Activated CD4-positive, alpha-beta T cell treated with anti-CD3 and anti-CD28 coated beads for 36 hours (primary cell): ENCODE measurements at places on chromosomes 5 and 9.
A peak's percentile ranks its signal among the peaks of the same experiment; 100 is the strongest.

- H3K4me3 ChIP-seq: no peak overlapping the region
- no peak overlapping the region for H3K27ac ChIP-seq
- peaks cover 8% of the 10 kb centered on the region for H3K4me1 ChIP-seq
These were observed 101.4 kb downstream of the ARHGAP26 start for GRCh38 chr5:142871363-142872193.

- H3K36me3 ChIP-seq: no peaks in the 10 kb centered on the region
- DNase-seq: no peak
- no peak overlapping the region for H3K4me3 ChIP-seq
- H3K27ac ChIP-seq: no peak overlapping the region
- H3K4me1 ChIP-seq: no peaks in the 10 kb centered on the region
These were observed 19.5 kb upstream of the GOLPH3 start for GRCh38 chr5:32193591-32193990.

GRCh38 chr9:126490871-126491567, 122.7 kb upstream of the LMX1B start:
- H3K27ac ChIP-seq: no peak overlapping the region
- H3K36me3 ChIP-seq: no peaks in the 10 kb centered on the region
- peak; percentile 69 for DNase-seq
- H3K27me3 ChIP-seq: no peaks in the 10 kb centered on the region
- peaks cover 10% of the 10 kb centered on the region for H3K4me1 ChIP-seq
- H3K4me3 ChIP-seq: no peak overlapping the region

DNA sequence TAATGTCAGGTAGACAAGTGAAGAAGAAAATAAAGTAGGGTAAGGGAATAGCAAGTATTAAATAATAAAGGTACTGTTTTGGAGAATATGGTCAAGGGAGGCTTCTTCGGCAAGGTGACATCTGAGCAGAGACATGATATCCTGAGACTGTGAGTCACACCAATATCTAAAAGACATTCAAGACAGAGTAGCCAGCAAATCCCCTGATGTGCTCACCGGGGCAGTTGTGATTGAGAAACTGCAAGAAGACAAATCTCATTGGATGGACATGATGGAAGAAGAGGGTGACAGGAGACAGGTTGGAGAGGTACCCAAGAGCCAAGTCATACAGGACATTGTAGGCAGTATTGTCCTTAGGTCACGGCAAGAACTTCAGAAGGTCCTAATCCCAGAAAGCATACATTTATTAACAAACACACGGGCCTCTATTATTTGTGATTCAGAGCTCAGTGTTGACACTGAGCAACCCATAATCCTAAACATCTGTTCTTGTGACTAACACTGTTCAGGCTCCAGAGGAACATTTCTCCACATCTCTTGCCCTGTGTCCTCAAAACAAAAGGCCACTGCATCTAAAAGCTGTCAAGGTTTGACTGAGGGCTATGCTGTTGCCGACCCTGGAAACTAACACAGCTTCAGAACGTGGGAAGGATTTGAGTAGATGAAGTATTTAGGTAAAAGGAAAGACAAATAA, 258.7 kb upstream of the CLINT1 start:
- H3K4me1 ChIP-seq: no peaks in the 10 kb centered on the region
- no peak overlapping the region for H3K27ac ChIP-seq
- no peak overlapping the region for H3K4me3 ChIP-seq
- H3K27me3 ChIP-seq: peaks cover 18% of the 10 kb centered on the region
- no peak for DNase-seq
- no peaks in the 10 kb centered on the region for H3K36me3 ChIP-seq

- H3K27me3 ChIP-seq: peaks cover 26% of the 10 kb centered on the region
- H3K27ac ChIP-seq: no peak overlapping the region
- no peaks in the 10 kb centered on the region for H3K36me3 ChIP-seq
These were observed 1.7 kb upstream of the ZSWIM6 start for GRCh38 chr5:61330341-61330844.

DNA sequence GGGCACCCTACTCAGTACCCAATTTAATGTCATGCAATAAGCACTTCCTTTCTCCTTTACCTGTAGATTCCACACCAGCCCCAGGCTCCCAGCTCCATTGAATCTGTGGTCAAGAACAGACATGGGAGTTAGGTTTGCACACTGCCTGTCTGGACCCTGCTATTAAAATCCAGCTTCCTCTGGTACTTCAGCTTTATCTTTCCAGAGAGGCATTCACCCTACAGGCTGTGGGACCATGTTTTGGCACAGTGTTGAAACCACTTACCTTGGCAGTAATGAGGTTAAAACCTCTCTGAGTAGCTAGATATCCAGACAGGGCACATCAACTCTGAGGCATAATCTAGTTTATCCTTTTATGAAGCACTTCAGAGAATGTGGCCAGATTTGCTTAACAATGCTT, 191.5 kb upstream of the PCSK5 start:
- no peaks in the 10 kb centered on the region for H3K36me3 ChIP-seq
- no peak overlapping the region for H3K27ac ChIP-seq
- H3K27me3 ChIP-seq: no peaks in the 10 kb centered on the region
- no peak for DNase-seq
- H3K4me1 ChIP-seq: no peaks in the 10 kb centered on the region
- H3K4me3 ChIP-seq: no peak overlapping the region

DNA sequence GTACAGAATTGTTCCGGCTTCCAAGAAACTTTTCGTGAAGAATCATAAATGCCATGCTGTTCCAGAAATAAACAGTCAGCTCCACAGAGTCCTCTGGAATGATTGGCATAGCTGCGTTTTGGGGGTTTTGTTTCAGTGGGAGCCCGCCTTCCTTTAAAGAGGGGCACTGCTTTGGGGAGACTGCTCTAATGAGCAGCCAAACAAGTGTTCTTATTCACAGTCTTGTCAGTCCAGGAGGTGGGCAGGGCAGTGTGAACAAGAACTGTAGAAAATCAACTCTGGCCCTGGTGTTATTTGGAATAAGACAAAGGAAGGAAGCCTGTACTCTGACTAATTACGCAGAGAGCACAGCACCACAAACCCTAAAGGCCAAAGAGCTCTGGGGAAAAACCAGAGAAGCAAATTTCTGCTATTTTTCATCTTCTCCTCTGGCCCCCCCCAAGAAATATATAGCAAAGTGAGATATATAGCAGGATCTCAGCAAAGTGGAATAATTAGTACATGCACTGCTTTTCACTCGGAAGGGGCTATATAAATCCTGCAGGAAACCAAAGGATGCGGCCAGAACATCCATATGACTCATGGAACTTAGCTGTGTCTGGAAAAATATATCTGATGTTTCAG, 92.9 kb downstream of the GLDC start:
- H3K27me3 ChIP-seq: no peaks in the 10 kb centered on the region
- DNase-seq: no peak
